ENCODE measurements at places on chromosomes 2 and 18.

GRCh38 chr2:108148555-108148954 lies 91.2 kb upstream of the SULT1C3 start:
- DNase-seq: no peak

DNA sequence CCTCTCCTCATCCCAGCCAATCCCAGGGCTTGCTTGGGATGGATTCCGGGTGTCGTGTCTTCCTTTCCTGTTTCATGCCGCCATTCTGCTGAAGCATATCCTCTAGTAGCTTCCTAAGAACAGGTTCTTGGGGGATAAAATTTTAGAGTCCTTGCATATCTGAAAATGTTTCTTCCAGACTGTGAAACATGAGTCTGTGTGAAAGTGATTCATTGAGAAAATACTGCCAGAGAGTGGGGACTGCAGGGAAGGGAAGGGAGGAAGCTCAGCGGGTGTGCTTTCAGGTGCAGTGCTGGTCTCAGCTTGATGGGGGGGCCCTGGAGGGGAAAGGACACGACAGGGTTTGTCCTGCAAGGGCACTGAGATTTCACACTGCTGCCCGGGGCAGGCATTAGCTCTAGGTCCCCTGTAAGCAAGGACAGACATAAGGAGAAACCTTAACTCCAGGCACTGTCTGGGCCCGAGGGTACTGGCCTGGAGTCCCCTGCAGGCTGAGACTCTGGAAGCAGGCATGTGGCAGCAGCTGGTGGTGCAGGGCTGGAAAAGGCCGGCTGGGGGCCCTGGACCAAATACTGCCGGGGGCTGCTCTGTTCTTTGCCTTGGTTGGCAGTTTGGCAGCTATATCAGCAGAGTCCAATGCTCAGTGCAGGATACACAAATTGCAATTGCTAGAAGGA lies 97.6 kb upstream of the HS6ST1 start:
- no peak for DNase-seq

GRCh38 chr18:31684279-31685096 lies at the start of gene B4GALT6:
B4GALT6 (minus strand) TSS chr18:31684581; CDS start chr18:31684426, 155 bp downstream.
- peak; percentile 45 for DNase-seq

DNA sequence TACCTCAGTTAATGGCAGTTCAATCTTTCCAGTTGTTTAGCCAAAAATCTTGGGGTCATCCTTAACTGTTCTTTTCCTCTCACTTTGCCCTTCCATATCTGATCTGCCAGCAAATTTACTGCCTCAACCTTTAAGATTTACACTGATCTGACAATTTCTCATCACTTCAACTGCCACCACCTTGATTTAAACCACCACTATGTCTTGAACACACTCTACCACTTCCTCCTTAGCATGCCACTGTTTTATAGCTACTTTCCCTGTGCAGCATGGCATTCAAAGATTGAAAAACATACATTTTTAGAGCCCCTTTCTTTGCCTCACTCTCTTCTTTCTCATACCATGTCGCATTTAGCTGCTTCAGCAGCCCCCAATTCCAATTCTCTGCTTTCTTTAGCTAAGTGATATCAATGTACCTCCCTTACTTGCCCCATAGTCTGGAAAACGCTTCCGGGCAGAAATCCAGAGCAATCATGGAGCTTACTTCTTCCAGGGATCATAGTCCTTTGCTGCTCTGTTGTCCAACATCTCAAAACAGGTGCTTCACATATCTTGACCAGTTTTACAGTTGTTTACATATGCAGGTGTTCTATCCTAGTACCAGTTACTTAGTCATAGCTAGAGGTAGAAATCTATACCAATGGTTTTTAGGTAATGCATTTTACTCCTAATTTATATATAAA lies 10.9 kb downstream of the PGAP1 start:
- DNase-seq: no peak

GRCh38 chr18:36402765-36403396 lies 105.4 kb downstream of the FHOD3 start:
- no peak for DNase-seq

GRCh38 chr2:3076848-3077642 lies 300.6 kb downstream of the EIPR1 start:
- DNase-seq: no peak

GRCh38 chr2:55089726-55090125 lies 39.5 kb upstream of the RTN4 start:
- no peak for DNase-seq

- peak; percentile 80 for DNase-seq
Observed at GRCh38 chr2:159226059-159226461, 60.4 kb downstream of the WDSUB1 start.

- no peak for DNase-seq
Observed at GRCh38 chr2:100786297-100786658, 33.7 kb upstream of the NPAS2 start.

DNA sequence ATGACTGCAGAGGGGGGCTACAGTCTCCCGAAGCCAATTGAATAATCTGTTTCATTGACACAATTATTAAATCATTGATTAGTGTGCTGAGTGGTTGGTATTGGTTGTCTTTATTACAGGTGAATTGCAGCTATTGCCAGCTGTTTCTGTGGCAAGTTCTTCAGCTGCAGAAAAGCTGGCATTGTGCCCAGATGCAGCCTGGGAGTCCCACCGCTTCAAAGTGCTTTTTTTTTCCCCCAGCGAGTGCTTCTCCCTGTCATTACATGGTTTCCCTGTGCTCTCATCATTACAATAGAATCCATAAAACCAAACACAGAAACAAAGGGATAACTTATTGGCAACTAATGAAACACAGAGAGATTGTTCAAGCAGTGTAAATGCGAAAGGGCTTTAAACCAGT lies 164.7 kb downstream of the GRB14 start:
- no peak for DNase-seq

DNA sequence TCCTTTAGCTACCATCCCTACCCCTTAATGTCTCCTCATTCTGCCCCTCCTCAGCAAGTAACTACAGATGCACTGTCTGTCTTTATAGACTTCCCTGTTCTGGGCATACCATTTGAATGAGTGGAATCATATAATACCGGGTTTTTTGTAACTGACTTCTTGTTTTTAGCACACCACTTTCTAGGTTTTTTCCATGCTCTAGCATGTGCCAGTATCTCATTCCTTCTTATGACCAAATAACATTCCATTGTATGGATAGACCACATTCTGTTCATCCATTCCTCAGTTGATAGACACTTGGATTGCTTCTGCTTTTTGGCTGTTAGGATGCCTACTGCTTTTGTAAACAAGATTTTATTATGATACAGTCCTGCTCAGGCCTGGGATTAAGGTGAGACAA lies 154.7 kb downstream of the TSN start:
- no peak for DNase-seq

GRCh38 chr2:218802386-218802994 lies 20.5 kb downstream of the CYP27A1 start:
- no peak for DNase-seq

DNA sequence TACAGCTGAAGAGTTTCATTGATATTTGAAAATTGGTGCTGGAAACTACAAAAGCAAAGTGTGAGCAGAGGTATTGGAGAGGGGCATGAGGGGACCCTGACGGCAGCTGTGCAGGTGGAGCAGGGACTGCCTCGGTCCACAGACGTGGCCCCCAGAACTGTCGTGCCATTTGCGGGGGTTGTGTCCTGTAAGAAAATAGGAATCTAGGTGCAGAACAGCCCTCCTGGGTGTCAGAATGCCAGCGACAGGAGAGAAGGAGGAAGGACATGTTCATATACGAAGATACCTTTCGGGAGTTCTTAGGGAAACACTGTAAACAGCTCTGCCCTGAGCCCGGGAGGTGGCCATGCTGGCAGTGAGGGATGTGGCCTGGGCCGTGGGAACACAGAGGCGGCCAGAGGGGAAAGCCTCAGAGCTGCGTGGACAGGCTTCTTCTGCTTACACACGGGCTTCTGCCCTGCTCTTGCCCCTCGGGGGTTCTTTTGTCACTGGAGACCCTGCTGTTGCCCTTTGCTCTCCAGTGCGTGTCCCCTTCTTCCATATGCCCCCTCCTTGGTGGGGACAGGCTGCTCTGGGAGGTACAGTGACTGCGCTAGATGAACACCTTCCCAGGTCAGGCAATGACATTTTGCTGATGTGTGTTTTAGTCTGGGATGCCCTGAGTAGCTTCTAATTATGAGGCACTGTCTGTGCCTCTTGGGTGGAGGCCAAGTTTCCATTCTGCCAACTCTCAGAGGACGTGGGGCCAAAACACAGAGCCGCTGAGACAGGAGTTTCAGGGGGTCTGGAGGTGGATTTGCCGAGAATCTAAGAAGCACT lies 81.9 kb upstream of the TXNDC2 start:
- no peak for DNase-seq

DNA sequence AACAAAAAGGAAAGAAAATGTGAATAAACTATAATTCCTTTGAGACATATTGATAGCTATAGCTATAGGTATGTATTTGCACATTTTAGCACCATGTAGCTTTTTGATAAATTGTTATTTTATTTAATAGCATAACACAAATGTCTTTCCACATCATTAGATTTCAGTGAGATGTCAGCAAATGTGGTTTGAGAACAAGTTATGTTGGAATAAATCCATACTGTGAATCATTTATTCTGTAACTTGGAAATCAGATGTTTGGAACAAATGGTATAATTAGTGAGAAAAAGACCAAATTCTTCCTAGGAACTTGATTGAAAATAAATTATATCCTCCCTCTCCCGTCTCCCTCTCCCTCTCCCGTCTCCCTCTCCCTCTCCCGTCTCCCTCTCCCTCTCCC lies 62.8 kb downstream of the NABP1 start:
- no peak for DNase-seq

- DNase-seq: peak; percentile 15
Observed at GRCh38 chr18:47036298-47036874, 965 bp upstream of the ELOA2 start.

DNA sequence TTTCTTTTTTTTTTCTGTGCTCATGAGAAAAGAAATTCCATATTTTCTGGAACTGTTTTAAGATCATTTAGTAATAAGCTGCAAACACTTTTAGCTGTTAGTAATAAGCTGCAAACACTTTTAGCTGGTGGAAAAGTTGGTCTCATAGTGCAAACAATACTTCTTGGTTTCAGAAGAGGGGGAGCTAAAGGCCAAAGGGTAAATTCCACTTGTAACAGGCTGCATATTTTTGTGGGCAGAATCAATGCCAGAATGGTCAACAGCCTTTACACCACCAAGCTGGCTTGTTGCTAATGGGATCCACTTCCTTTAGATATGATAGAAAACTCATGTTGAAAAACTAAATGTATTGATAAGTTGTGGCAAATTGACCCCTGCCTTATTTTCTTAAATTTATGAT lies 356.8 kb downstream of the NR4A2 start:
- DNase-seq: no peak

- no peak for DNase-seq
Observed at GRCh38 chr18:12362473-12363174, 14.4 kb downstream of the AFG3L2 start.

DNA sequence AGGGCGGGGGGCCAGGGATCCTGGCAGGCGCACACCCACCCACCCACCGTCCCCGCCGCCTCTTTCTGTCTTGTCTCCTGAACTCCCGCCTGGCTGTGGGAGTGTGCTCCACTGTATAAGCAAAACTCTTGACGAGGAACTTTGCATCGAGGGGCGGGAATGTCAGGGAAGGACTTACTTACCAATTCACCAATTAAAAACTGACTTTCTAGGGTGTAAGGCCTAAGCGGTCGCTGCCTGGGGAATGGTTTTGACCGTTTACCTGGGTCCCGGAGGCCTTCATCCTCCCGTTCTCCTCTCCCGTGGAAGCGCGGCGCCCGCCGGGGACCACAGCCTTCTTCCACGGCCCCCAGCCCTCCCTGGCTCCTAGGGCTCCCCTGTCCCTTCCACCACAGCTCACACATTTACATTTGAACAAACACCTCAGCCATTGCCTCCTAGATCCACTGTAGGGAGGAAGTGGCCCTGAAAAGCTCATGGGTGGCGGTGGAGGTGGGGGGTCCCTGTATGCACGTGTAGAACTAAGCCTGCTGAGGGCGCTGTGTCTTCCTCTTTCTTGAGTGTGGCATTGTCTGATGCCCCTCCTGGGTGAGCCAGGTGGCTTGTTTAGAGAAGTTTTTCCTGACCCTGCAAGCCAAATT lies 8.9 kb downstream of the ASIC4 start:
- DNase-seq: no peak

GRCh38 chr2:37357069-37357468 lies 12.6 kb downstream of the QPCT start:
- DNase-seq: no peak

GRCh38 chr2:9178110-9178903 lies 28.3 kb upstream of the ASAP2 start:
- no peak for DNase-seq

- no peak for DNase-seq
Observed at GRCh38 chr2:31287654-31288053, 53.7 kb downstream of the EHD3 start.

GRCh38 chr18:47120428-47120827 lies 29.9 kb downstream of the HDHD2 start:
- DNase-seq: no peak

DNA sequence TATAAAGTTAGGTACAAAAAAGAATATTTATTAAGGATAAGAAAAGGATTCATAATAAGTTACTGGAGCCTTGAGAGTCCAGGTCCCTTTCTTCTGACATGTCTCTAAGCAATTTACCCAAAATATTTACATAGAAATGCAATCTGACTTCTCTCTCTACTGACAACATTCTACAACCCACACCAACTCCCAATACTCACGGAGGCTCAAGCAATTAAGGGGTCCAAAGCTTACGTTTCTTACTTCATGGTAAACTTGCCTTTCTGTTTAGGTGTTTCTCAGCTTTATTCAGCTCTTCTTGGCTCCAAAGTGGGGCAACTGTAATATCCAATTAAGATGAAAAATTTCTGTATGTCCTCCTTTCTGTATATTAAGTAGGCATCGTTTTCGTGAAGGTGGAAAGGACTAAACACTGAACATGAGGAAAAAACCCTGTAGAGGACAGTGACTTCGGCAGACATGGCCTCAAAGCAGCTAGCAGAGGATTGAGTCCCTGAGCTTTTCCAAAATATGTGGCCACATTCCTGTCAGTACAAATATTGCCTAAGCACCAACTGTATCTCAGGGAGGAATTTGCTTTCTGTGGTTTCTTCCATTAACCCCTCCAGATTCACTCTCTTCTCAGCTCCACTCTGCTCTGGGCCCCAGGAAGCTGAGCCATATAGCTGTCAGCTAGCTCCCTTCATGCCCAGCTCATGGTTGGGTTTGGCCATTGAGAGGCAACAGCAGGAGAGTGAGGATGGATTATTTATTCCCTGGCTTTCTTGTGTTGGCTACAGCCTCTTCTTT lies 67.9 kb upstream of the GLS start:
- DNase-seq: no peak

- no peak for DNase-seq
Observed at GRCh38 chr2:175621821-175622220, 380.2 kb downstream of the LNPK start.
